Osteocyte (in vitro differentiated cells): ENCODE measurements at places on chromosomes 2 and 18. TPM values are rescaled to one million over a fixed set of nuclear protein-coding genes. Genes with fewer than 3 reads are reported as not detected.

- DNase-seq = no peak
These were observed 238.7 kb downstream of the TGIF1 start for GRCh38 chr18:3688690-3689089.

- DNase-seq = no peak
These were observed 85.6 kb upstream of the LHCGR start for GRCh38 chr2:48841126-48841525.

- no peak for DNase-seq
These were observed 262.5 kb downstream of the ZNF521 start for GRCh38 chr18:25089470-25089869.

DNA sequence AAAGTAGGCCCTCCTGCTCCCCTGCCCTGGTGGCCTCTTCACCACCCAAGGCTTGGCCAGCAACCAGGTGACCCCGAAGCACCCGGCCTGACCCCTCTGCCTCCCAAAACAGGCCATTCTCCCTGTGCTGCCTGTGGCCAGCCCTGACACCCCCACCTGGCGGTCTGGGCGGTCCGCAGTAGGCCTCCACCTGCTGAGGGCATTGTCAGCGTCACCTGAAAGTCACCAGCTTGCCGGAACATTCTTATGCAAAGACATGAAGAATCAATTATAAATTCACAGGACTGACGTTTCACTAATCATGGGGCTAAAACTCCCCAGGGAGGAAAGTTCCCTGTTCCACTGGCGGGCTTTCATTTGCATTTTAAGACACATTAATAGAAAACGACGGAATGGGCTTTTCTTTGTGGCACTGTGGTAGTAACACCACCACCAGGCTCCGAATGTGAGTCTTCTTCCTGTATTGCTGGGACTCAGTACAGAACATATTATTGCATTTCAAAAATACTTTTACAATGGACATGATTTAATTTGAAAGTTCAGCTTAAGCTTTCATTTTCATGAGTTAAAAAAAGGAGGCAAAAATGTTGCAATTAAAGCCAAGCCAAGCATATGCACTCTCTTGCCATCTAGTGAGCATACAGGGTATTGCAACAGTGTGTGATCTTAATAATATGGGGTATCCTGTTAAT, 57.4 kb downstream of the ADI1 start:
- no peak for DNase-seq

Gene SCN7A
- 0.11 TPM in 1 of 2 replicates, not detected in the other for total RNA-seq

DNA sequence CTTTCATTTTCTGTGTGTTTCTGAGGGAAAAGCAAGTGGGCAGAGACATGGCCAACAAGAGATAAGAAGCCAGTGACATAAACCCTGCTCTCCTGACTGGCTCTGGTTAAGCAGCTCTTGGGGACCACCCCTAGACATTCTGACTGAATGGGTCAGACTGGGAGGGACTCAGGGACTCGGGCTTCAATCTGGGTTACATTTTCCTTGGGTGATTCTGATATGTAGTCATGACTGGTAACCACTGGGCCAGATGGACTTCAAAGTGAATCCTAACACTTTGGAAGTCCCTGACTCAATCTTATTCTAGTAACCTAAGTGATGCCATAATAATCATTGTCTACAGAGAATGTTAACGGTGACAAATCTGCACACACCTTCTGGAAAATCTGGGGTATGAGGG, 397.8 kb downstream of the NBAS start:
- no peak for DNase-seq

DNA sequence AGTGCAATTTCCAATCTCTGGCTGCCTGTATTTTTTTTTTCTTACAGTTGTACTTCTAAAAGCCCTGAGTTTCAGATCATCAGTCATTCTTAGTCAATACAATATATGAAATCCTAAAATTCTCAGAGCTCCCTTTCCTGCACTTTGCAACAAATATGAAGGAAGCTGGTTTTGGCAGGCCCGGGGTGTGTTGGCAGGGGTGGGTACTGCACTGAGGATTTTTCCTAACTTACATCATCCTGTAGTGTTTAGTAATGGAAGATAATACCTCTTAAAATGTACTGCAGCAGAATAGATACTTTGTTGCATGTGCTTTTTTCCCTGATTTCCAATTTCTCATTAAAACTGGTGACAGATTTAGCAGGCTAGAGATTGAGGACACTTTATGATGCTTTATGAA, 374.6 kb downstream of the PTH2R start:
- DNase-seq = no peak

DNA sequence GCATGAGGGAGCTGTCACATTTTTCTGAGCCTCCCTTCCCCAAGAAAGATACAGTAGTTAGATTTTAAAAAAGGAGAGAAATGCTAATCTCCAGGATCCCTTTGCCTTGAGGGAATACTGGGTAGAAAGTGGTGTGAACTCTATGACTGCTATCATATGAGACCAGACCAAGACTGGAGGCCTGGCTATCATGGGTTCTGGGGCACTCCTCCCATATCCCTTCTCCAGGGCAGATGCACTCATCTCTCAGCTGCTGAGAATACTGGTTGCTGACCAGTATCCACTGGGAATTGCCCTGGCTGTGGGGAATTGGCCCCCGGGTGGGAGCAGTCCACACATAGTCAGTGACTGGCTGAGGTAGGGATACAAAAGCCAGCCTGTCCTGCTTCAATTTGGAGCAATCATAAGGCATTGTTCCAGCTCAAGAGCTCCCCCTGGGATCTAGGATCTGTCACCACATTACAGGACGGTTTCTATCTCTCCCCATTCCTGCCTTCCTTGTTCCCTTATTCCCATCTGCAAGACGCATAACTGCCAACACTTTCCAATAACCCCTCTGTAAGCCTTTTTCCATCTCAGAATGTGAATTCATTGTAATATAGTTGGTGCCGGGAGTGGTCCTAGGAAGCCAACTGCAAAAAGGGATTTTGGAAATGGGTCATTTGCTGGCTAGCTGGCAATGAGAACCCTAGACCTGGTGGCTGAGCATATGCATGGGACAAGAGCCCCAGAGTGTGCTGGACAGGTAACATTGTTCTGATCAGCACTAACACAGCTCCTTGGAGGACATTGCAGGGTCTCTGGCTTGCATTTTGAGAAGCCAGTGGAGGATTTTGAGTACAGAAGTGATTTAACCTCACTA, 35.4 kb upstream of the REEP1 start:
- no peak for DNase-seq

Gene GPC1
- 148 and 149 TPM in 2 replicates for total RNA-seq

GRCh38 chr18:616380-616995, 19.7 kb downstream of the CLUL1 start:
- no peak for DNase-seq

Gene SKA1
- 3.5 and 4.0 TPM in 2 replicates for total RNA-seq

Gene NOL4
- not detected in 2 replicates for total RNA-seq

Gene TBR1
- total RNA-seq = 0.30 TPM in 1 of 2 replicates, not detected in the other

- DNase-seq = no peak
These were observed 158.3 kb upstream of the DTNA start for GRCh38 chr18:34551824-34552223.

Gene FTCDNL1
- 0.76 TPM in 1 of 2 replicates, not detected in the other for total RNA-seq

DNA sequence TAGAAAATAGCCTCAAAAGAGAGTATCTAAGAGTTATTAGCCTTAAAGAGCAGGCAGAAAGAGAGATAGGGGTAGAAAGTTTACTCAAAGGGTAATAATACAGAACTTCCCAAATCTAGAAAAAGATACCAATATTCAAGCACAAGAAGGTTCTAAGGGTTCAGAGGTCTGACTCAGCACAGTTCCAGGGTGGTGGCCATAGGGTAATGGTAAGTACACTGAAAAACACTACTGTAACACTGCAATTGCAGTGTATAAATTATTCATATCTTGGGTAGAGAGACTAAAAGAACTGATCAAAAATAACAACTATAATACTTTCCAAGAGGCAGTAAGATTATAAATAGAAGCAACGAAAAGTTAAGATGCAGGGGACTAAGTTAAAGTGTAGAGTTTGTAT, 115.2 kb downstream of the ROCK1 start:
- no peak for DNase-seq

Gene GRP
- not detected in 2 replicates for total RNA-seq

- DNase-seq = no peak
These were observed 297.0 kb upstream of the DSEL start for GRCh38 chr18:67813380-67814028.

DNA sequence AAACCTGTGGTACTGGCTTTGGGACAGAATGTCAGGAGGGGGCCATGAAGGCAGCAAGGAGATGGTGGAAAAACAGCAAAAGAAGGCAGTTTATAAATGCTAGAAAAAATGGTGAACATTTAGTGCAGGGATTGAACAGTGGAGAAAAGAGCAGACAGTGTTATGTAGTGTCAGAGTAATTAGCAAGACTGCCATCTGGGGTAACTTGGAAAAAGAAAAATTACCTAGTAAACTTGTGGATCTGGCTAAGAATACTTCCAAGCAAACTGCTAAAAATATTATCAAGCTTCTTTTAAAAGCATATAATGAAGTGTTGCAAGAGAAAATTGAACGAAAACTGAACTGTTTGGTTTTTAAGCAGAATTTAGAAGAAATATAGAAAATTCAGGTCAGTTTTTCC, 267.8 kb downstream of the INSIG2 start:
- DNase-seq = no peak
